ENCODE measurements at places on chromosomes 16 and 17.
A peak's percentile ranks its signal among the peaks of the same experiment; 100 is the strongest.

- DNase-seq, result no peak
Measured at GRCh38 chr17:82157046-82158035, 55.3 kb downstream of the CCDC57 start.

DNA sequence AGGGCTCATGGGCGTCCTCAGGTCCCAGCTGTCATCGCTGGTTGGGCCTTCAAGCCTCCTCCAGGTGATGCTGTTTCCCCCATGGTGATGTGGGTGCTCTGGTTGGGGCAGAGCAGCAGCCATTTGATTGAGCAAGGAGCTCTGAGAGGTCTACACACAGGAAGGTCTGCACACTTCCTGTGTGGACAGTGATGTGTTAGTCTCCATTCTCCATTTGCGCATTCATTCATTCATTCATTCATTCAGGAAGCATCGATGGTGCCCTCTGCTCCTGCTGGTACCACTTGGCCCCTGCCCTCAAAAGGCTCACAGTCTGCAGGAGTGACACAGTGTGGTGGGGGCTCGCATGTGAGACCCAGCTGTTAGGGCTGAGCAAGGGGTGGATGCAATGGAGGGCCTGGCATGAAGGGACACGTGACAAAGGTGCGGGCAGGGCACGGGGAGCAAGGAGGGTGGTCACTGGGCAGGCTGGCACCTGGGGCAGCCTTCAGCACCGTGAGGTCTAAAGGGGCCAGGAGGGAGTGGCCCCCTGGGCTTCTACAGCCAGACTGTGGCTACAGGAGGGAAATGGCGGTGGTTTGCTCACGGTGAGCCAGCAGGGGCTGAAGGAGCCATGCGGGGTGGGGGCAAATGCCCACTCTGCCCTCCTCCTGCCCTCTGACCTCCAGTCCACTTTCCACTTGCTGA, 1.5 kb downstream of the ADGRG3 start:
- no peak for DNase-seq

DNA sequence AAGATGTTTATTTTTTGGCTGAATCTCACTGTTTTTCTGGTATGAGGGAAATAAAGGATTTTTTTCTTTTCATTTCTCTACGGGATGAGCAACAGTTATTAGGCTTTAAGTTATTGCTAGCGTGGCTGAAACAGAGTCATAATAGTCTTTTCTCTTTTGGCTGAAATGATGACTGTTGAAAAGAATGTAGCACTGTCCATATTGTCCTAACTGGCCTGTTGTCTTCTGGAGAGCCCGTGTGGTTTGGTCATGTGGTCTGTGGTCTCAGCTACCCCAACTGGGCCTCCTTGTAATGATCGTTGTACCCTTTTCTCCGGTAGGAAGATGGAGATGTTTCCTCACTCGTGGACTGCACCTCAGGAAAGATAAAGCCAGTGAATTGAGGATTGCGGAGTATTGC, 36.6 kb downstream of the EPN2 start:
- DNase-seq, result no peak

GRCh38 chr16:51409001-51409675, 258.1 kb upstream of the SALL1 start:
- DNase-seq, result peak; percentile 77

DNA sequence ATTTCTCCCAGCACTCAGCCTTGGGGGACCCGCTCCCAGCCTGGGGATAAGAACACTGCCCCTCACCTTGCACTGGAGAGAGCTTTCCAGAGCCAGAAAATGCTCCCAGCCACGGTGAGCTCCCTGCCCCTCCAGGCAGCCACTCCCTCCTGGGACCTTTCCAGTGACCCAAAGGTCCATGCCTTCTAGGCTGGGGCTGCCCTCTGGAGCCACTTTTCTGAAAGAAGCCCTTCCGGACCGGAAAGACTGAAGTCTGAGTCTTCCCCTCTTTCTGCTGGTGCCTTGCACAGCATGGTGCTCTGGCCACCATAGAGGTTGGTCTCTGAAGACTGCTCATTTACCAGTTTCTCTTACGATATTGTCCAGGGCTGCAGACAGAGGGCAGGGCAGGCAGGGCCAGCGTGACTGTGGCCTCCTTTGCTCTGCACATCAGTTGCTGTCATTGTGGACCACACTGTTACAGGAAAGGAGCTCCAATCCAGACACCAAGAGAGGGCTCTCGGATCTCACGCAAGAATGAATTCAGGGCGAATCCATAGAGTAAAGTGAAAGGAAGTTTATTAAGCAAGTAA, 7.1 kb upstream of the ABCC12 start:
- DNase-seq, result no peak

DNA sequence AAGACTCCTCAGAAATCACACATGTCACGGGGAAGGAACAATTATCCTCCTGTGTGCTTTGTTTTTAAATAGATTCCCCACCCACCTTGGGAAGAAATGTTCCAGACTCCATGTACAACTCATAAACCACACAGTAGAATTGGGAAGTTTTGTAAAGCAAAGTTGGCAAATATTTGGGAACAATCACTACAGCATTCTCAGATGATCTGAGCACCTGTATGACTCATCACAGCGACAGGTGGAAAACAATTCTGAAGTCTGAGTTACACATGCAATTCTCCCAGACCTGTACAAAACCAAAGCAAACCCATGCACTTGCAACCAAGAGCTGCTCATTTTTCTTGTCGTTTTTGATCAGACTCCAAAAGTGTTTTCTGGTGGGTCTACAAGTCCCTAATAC, 14.4 kb upstream of the MYLK3 start:
- DNase-seq, result no peak

DNA sequence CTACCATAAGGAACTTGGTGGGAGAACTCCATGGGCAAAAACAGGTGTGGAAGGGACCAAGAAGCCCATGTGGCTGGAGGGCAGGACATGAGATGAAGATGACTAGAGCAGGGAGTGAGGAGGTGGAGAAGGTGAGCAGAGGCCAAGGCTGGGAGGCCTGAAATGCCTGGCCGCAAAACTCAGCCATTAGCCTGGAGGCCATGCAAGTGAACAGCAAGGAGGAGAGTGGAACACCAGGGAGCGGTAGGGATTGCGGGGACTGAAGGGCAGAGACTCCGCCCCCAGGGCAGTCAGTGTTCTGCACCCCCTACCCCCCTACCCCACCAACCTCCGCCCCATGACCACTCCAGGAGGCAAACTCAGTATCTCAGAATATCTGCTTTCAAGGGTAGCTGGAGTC, 17.0 kb downstream of the BCL7C start:
- peak; percentile 29 for DNase-seq

DNA sequence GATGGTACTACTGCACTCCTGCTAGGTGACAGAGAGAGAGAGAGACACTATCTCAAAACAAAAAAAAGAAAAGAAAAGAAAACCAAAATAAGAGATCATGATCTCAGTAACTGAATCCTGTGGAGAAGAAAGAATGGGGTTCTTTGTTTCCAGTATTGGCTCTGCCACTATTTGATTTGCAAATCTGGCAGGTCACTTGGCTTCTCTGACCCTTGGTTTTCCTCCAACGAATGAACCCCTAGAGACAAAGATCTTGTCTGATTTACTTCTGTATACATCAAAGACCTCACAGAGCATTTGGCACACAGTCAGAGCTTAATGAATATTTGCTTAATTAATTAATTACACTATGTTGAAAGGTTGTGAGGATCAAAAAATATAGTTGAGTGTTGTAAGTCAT, 47.9 kb upstream of the NLK start:
- DNase-seq, result no peak

GRCh38 chr17:2083613-2084035, 28.7 kb downstream of the HIC1 start:
- no peak for DNase-seq

GRCh38 chr17:17118399-17118798, 76.1 kb downstream of the MPRIP start:
- no peak for DNase-seq

- DNase-seq, result peak; percentile 59
Measured at GRCh38 chr17:7880076-7880868, 8.3 kb upstream of the CHD3 start.

- no peak for DNase-seq
Measured at GRCh38 chr16:29983420-29984136, 9.9 kb downstream of the TAOK2 start.

- DNase-seq, result no peak
Measured at GRCh38 chr17:64209983-64210382, 53.1 kb downstream of the TEX2 start.

Data from NCI-H82 (cell line).